ENCODE measurements at places on chromosomes 5 and 9. TPM values are rescaled to one million over a fixed set of nuclear protein-coding genes. Genes with fewer than 3 reads are reported as not detected.

- no peak for DNase-seq
Observed at GRCh38 chr9:9913276-9913832, 699.4 kb downstream of the PTPRD start.

DNA sequence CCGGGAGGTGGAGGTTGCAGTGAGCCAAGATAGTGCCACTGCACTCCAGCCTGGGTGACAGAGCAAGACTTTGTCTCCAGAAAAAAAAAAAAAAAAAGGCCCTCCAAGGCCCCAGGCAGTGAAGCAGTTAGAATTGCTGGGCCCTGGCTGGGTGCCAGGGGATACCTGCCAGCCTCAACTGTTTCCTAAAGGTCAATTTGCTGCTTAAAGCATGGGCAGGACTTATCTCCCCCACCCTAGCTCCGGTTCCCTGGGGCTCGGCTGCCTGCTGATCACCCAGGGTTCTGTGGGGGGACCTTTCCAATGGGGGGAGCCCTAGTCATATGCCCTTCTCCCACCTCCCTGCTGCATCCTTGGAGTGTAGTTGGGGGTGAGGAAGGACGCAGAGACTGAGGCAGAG lies 25.7 kb downstream of the NCS1 start:
- DNase-seq: no peak

Gene UGCG
- 61.6 TPM for total RNA-seq

Gene SPATA9
- 3.9 TPM for total RNA-seq

GRCh38 chr5:135206862-135207261 lies 172.8 kb upstream of the PITX1 start:
- DNase-seq: no peak

DNA sequence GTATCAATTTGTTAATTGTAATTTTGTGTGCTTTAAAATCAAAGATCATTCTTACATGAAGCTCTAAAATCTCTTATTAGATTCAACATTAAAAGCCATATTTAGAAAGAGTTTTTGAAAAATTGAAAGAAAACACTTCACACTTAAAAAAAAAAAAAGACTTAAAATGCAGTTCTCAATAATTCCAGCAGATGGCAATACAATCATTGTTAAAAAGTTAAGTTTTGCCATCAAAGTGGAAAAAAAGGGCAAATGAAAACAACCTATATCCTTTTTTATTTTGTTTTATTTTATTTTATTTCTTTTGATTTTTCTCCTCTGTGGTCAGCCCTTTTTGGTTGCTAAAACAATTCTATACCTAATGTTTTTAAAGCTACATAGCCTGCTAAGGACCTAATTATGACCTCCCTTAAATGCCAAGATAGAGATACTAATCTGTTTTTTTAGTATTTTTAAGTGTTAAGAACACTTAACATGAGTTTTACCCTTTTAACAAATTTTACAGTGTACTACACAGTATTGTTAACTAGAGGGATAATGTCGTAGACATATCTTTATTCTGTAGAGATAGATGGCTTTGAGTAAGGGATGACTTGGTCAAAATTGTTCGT lies 154.2 kb upstream of the DAB2 start:
- peak; percentile 35 for DNase-seq

Measured in umbilical cord (tissue), 2 donors.